Psoas muscle (tissue), 8 donors: ENCODE measurements at places on chromosomes 1 and 21.
A peak's percentile ranks its signal among the peaks of the same experiment; 100 is the strongest.

DNA sequence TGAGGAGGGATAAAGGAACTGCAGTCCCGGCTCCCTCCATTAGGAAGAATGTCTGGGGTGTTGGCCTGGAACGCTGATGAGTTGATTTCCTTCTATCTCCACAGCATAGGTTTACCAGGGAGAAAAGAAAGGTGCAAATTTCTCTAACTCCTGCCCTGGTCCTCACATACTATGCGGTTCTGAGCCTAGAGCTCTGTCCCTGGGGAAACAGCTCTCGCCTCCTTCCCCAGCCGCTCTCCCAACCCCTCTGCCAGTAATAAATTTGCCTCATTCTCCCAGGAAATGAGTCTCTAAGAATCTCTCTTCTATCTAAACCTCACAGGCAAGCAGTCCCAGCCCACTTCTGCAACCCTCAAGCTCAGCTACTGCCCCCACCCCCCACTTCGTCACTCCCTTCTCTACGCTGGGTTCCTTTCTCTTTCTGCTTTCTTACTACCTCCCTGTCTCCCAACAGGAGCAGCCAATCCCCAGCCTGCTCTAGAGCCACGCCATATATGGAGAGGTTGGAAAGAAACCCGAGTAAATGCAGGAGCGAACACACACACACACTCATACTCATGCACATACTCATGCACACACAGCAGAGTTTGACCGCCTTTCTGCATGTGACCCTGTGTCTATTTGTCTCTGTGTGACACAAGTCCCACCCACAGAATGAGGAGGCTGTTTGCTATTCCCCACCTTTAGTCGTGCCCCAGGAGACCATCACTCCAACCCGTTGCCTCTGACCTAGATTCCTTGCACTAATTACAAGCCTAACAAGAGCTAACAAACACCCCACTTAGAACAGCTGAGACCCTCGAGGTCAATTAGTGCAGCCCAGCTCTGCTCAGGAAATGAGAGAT is 13.4 kb downstream of the PLEKHO1 start:
- DNase-seq, result peak; percentile 75

DNA sequence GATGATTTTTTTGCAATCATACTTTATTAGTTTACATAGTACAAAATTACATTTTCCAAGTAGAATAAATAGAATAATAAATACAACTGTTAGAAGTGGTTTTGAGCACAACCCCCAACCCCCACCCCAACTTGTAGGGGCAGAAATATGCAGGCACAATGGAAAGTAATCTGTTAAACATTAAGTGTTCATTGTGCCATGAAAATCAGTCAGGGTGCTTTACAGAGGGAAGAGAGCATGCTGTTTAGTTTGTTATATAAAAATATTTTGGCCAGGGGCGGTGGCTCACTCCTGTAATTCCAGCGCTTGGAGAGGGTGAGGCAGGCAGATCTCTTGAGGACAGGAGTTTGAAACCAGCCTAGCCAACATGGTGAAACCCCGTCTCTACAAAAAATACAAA is 2.6 kb downstream of the OR10T2 start:
- DNase-seq, result no peak

GRCh38 chr1:156510709-156511108 is 10.1 kb upstream of the MEF2D start:
- DNase-seq, result peak; percentile 98

DNA sequence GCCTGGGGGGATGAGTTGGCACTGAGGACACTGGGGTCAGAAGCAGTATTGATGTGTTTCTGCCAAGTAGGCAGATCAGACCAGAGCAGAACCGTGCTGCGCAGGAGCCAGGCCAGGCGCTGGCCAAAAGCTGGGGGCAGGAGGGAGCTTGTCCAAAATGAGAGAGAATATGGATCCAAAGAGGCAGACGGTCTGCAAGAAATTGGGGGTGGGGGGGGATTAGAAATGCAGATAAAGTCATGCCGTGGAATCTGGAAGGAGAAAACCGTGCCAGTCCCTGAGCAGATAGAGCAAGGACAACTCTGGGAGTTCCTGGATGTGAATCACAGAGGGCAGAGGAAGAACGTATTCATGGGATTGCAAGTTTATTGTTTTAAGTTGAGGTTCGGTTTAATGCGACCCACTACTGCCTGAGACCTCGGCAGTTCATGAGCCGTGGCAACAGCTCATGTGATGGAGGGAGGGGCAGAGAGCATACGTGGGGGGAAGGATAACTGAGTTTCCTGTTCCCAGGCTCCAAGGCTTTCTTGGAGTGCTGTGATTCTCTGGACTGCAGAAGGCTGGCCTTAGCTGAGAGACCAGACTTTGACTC is 224.0 kb downstream of the FGGY start:
- DNase-seq, result no peak

- DNase-seq, result peak; percentile 60
Measured at GRCh38 chr1:159188375-159188788, 16.3 kb upstream of the ACKR1 start.

DNA sequence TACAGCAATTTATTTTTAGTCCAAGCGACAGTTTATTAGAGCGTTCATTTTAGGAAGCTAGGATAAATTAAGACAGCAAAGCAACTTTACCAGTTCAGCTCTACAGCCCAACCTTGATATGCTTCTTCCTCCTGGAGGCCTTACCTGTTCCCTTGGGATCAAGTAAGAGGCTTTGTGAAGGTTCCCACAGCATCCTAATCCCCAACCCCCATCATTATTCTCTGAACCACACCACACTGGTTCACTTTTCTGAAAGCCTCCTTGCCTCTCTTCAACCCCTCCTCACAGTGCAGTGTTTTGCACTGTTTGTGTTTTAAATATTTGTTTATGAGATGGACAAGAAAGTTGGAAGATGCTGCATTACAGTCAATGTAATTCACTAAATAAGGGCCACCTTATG is 126.3 kb upstream of the CXADR start:
- DNase-seq, result no peak

GRCh38 chr1:195195423-195196057 is 1412.7 kb downstream of the KCNT2 start:
- no peak for DNase-seq

- DNase-seq, result no peak
Measured at GRCh38 chr1:177687544-177687943, 282.3 kb downstream of the SEC16B start.

DNA sequence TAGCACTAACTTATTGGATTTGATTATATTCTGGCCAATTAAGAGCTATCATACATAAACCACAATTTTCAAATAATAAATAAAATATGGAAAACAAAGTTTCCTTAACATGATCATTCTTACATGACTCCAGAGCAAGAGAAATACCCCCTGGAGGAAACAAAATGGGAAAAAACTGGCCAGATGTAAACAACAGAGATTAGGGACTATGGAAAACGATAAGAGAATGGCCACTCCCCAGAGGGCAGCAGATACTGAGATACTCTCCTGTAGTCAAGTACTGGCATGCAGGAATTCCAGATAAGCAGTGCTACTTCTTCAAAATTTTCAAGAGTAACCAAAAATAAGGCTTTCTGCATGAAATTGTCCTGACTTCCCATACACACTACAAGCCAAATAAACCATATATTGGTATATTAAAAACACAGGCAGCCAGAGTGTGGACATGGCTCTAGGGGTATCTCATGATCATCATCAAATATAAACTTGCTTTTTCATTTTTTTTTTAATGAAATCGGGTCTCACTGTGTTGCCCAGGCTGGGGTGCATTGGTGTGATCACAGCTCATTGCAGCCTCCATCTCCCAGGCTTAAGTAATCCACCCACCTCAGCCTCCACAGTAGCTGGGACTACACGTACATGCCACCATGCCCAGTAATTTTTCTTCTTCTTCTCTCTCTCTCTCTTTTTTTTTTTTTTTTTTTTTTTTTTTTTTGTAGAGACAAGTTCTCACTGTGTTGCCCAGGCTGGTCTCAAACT is 118.5 kb downstream of the EIF4G3 start:
- DNase-seq, result no peak
